AG08395 (cell line): ENCODE measurements at places on chromosomes 5 and 9.

GRCh38 chr9:38278931-38279679, 113.4 kb upstream of the ALDH1B1 start:
- no peak for DNase-seq

- no peak for DNase-seq
Observed at GRCh38 chr9:37191403-37192089, 71.2 kb downstream of the ZCCHC7 start.

GRCh38 chr9:96555567-96556386, 63.9 kb downstream of the CDC14B start:
- peak; percentile 62 for DNase-seq

DNA sequence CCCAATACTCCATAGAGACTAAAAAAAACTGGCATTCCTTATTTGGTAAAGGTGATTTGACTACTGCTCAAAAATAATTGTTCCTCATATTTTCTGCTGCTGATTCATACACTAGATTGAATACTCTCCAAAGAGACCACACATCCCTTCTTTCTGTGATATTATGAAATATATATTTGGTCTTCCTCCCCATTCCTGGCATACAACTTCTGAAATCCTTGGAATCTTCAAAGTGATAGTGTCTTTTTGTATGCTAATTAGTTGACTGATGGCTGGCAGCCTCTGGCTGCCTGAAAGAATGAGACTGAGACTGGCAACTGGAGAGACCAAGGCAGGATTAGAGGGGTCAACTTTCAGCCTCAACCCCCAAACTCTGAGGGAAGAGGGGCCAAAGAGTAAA, 348.0 kb upstream of the RFX3 start:
- peak; percentile 31 for DNase-seq

- no peak for DNase-seq
Observed at GRCh38 chr9:3502560-3503398, 23.0 kb downstream of the RFX3 start.

DNA sequence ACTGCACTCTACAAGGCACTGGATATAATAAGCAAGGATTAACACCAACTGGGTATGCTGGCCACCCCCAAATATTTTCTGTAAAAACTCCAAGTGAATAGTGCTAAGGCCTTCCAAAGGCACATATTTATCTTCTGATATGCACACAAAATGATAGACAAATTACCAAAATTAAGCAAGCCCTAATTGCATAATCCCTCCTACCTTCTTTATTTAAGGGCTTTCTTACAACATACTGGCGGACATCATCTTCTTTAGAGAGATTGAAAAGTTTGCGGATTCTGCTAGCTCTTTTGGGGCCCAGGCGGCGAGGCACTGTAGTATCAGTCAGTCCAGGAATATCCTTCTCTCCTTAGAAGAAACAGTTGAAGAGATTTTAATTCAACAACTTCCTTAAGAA, 1.9 kb downstream of the RPS6 start:
- DNase-seq: no peak

- DNase-seq: no peak
Observed at GRCh38 chr9:86722706-86723075, 224.6 kb downstream of the GAS1 start.

DNA sequence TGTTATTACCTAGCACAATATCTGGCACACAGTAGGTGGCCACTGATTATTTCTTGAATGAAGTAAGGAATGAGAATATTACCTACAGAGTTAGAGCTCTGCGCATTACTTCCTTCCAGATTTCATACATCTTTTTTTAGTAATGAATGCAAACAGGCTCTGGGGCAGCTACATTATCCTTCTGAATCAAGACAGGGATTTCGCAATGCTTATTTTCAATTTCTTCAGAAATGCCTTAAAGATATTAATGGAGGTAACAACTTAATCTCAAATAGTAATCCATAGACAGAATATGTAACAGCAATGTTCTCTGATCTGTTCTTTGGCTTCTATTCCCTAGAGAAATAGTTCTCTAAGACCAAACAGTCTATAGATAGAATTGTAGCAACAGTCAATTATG, 32.6 kb downstream of the CDKN2A start:
- no peak for DNase-seq

GRCh38 chr9:89339807-89340206, 21.5 kb downstream of the SECISBP2 start:
- no peak for DNase-seq
